RPMI7951 (cell line): ENCODE measurements at places on chromosomes 1 and 21.

DNA sequence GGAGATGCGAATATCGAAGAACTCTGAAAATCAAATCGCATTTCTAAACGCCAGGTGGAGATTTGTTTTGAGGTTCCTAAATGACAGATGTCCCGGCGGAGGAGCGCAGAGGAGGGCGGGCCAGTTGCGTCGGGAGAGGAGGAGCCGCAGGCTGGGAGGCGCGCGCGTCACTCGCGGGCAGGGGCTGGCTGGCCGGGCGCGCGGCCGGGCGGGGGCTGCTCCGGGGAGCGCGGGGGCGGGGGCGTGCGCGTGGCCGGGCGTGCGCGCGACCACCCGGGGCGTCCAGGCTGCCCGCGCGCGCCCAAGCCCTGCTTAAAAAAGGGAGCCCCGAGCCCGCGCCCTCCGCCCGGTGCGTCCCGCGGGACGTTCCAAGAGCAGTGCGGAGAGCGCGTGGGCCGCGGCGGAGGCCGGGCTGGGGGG is 47.3 kb downstream of the H3-3A start:
- DNase-seq = peak; percentile 82

DNA sequence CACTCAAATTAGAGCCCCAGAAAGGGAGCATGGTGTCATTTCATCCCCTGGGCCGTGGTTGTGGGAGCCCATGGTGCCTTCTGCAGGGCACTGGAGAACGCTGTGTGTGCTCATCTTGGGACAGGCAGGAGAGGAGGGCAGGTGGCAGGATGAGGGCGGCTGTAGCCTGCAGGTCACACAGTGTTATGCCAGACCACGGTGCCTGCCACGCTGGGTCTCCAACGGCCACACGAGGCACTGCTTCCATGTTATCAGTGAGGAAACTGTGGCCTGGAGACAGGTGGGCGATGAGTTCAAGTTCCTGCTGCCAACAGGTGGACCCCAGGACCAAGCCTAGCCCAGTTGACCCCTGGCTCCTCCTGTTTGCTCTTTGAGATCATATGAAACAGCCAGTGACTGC is 21.0 kb downstream of the ABCG1 start:
- no peak for DNase-seq

GRCh38 chr1:67733681-67734322 is 48.8 kb downstream of the GADD45A start:
- DNase-seq = no peak

DNA sequence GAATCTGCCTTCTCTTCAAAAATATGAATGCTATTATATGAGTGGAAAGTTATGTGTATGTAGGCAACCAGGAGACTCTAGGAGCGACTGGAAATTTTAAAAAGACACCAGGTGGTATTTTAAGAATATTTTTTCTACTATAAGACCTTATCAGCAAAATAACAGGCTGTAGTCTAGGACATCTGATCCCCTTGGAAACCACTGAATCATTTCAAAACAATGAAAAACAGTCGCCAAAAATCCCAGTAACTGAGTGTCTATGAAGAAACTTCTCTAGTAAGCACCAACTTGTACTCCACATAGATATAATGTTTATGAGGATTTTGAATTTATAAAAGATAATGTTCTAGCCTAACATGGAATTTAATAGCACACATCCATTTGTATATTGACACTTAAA is 358.5 kb downstream of the GPATCH2 start:
- peak; percentile 32 for DNase-seq

- no peak for DNase-seq
Observed at GRCh38 chr21:42850866-42851391, 28.4 kb downstream of the WDR4 start.

DNA sequence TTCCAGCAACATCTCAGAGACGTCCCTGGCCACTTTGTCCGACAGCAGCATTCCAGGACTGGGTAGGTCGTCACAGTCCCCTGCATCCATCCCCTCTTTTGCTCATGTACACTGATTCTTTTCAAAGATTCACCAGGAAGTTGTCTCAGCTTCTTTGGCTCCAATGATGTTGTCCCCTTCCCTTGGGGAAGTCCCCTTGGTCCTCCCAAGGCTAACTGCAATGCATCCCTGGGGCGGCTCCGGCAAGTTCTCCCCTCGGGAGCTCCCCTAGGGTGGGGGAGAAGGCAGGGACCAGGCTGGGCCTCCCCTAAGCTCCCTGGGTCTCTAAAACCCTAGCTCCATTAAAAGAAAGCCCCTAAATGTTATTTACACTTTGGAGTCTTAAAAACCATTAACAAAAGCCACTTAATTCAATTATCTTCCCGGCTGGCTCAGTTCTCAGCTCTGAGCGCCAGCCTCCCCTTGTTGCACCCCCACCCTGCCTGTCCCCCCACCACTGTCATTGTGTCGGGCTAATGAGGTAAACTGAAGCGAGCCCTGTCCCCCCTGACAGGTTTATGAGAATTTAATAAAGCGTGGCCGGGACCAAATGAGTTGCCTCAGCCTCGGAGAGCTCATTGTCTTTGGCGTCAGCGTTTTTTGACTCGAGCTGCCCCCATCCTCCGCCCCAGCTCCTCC is 25.3 kb downstream of the KNCN start:
- no peak for DNase-seq

DNA sequence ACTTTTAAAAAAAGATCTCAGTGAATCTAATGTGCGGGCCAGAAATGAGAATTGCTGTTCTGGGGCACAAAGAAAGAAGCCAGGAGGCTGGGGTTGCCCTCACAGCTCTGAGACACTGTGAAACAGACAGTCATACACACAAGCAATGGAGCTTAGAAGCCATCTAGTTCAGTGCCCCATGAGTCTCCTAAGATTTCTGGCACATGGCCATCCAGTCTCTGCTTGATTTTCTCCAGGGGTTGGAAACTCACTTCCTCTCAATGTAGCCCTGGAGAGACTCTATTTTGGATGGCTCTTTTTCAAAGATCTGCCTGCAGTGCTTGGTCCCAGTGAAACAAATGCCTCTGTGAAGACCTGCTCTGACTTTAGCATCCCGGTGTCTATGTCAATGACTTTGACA is 38.6 kb downstream of the KCNN3 start:
- no peak for DNase-seq

GRCh38 chr1:80047791-80048190 is 1041.3 kb upstream of the ADGRL4 start:
- DNase-seq = no peak

GRCh38 chr1:156879876-156880275 is 13.6 kb upstream of the PEAR1 start:
- no peak for DNase-seq

DNA sequence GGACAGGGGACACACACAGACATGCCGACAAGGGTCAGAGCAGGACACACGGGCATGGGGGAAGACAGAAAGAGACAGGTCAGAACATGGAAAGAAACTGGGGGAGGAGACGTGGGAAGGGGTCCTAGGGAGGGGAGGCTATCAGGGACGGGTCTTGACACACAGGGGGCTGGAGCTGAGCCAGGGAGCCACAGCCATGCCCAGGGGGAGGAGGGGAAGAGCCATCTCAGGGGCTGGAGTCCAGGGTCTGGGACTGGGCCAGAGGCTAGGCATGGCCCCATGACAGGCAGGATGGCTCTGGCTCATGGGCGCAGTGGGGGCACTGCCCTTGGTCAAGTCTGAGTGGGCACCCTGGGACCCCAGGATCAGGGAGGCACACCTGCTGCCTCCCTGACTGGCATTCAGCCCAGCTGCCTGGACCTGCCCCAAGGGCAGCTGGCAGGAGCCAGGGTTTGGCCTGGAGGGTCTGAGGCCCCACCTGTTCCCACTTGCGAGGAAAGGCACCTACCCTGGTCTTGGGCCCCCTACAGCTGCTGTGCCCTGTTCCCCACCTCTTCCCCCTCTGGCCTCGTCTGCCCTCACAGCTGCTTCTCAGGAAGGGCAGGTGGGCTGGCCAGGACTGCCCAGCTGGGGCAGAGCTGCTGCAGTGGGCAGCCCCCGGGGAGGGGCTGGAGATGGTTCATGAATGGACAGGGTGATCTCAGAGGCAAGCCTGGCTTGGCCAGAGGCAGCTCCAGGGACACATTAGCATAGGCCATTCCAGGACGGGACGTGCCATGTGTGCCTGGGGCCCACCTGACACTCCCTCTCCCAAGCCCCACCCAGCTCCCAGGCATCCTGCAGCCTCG is 42.9 kb downstream of the HSPG2 start:
- DNase-seq = no peak

DNA sequence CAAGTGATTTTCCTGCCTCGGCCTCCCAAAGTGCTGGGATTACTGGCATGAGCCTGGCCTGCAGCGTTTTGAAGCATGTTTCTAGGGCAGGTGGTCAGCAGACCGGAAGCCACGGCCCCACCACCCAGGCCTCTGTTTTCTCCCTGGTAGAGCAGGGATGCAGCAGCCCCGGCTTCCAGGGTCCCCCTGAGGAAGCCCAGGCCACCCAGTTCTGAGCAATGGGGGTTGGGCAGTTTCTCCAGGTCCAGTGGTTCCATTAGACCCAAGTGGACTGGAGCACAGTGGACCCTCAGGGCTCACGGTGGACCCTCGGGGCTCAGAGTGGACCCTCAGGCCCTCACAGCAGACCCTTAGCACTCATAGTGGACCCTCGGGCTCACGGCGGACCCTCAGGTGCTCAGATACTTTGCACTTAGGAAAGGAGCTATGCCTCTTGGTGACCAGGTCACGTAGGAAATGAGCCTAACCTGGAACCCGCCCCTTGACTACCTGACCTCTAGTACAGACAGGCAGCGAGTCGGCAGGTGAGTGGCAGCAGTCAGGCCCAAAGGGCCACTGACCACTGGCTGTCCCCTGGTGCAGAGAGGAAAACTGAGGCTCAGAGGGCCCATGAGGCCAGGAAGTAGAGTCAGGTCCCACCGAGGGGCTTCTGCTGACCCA is 4.6 kb upstream of the FNDC10 start:
- no peak for DNase-seq

GRCh38 chr1:200899954-200900867 is 5.5 kb downstream of the INAVA start:
- DNase-seq = no peak

DNA sequence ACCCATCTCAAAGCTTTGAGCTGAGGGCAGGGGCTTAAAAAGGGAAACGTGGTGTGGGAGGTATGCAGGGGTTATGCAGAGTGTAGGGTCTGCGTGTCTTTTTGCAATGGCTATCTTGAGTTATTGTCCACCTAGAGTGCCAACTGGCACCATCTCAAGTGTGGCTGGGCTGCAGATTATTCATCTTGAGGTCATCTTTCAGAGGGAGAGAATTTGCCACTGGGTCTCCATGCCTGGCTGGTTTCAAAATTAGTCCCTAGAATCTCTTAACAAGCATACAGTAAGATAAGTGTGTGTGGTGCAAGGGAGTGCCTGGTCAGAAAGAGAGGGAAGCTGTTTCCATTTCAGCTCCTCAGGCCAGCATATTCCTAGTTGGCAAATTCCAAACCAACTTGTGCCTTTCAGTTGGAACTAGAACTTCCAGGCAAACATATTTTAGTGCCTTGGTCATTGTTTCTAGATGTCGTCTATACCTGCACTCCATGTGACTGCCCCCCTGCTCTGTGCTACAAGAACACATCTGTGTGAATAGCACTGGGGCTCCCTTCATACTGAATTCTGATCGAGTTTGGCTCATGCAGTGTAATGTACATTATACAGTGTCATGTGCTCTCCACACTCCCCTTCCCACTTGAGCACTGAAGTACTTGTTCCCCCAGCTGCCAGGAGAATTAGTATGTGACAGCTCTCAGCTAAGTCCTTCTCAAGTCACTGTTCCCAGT is 5.0 kb upstream of the OR2T8 start:
- peak; percentile 72 for DNase-seq

- DNase-seq = no peak
Observed at GRCh38 chr21:16851054-16851453, 661.8 kb upstream of the CXADR start.

GRCh38 chr1:81358151-81358550 is 442.6 kb upstream of the ADGRL2 start:
- no peak for DNase-seq

DNA sequence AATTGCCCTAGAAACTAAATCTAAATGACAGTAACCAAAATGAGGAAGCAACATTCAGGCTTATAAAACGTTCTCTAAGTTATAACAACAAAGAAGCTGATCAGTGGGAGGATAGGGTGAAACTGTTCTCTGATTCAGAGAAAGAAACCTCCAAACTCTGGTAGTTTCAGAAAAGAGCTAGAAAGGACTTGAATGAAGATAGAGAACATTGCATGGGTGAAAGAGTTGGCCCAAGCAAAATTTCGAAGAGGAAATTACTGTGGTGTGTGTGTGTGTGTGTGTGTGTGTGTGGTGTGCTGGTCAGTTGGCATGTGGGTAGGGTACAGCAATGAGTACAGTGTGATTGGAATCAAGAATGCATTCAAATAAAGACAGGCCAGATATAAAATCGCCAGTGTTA is 16.5 kb upstream of the SPAG17 start:
- DNase-seq = no peak

DNA sequence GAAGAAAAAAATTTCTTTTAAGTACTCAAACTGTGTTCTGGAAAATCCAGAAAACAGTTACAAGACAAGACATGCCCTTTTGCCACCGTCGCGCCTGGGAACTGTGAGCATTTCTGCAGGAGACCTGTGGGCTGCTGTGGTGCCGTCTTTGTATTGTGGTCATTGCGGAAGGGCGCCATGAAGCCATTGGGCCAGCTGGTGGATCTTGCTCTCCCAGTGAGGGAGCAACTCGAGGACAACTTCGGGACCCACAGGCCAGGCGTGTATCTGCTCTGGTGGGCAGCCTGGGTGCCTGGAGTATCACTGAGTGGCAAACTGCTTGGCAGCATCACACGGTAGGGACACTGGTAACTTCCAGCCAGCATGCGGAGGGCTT is 3.8 kb upstream of the THEMIS2 start:
- no peak for DNase-seq

DNA sequence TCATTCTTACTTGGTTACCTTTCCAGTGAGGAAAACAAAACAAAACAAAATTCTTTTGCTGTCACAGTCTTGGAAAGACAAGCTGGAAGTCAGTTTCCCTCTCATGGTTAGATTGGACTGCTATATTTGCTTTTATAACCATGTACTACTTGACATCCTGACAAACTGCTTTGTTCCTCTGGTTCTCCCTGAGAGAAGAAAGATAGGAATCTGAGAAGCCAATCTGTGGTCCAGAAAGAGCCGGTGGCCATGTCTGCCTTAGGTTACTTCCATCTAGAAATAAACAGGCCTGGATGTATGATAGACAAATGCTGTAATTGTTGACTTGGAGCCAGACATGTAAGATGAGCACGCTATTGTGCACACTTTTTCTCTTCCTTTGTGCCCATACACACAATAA is 330.0 kb downstream of the BRINP3 start:
- DNase-seq = no peak
